ENCODE measurements at places on chromosomes 2 and 18. TPM values are rescaled to one million over a fixed set of nuclear protein-coding genes. Genes with fewer than 3 reads are reported as not detected.

CIB4 gene
- total RNA-seq = not detected

PSMA8 gene
- total RNA-seq = 3.3 TPM

GRCh38 chr2:191117341-191117740 is 33.5 kb downstream of the STAT4 start:
- peaks cover 60% of the 10 kb centered on the region for H3K4me1 ChIP-seq
- no peak for DNase-seq
- no peak overlapping the region for H3K27ac ChIP-seq
- H3K36me3 ChIP-seq = peaks cover 79% of the 10 kb centered on the region
- no peak overlapping the region for H3K4me3 ChIP-seq

GRCh38 chr2:61962095-61962984 is 56.9 kb downstream of the COMMD1 start:
- no peak overlapping the region for H3K4me3 ChIP-seq
- peaks cover 14% of the 10 kb centered on the region for H3K4me1 ChIP-seq
- H3K27ac ChIP-seq = no peak overlapping the region

- no peak overlapping the region for H3K4me3 ChIP-seq
- no peaks in the 10 kb centered on the region for H3K27me3 ChIP-seq
- no peak overlapping the region for H3K27ac ChIP-seq
- peaks cover 29% of the 10 kb centered on the region for H3K4me1 ChIP-seq
- peaks cover 8% of the 10 kb centered on the region for H3K36me3 ChIP-seq
- DNase-seq = peak; percentile 18
Observed at GRCh38 chr2:217434180-217434975, 568.4 kb downstream of the TNS1 start.

- peaks cover 7% of the 10 kb centered on the region for H3K27me3 ChIP-seq
- H3K4me3 ChIP-seq = no peak overlapping the region
- no peak for DNase-seq
- no peaks in the 10 kb centered on the region for H3K4me1 ChIP-seq
- H3K27ac ChIP-seq = no peak overlapping the region
Observed at GRCh38 chr2:134639265-134639664, 79.5 kb downstream of the TMEM163 start.
